Hematopoietic multipotent progenitor cell treated with erythropoietin and hydrocortisone succinate and interleukin-3 and kit ligand, for 8 days (in vitro differentiated cells): ENCODE measurements at places on chromosomes 2 and 18.
A peak's percentile ranks its signal among the peaks of the same experiment; 100 is the strongest.

GRCh38 chr2:20706217-20706616, 39.3 kb downstream of the GDF7 start:
- DNase-seq = no peak

GRCh38 chr18:55763298-55763697, 175.3 kb upstream of the TCF4 start:
- no peak for DNase-seq

GRCh38 chr2:11672407-11672806, 2.4 kb upstream of the NTSR2 start:
- no peak for DNase-seq

- DNase-seq = peak; percentile 19
Observed at GRCh38 chr2:69561101-69561500, 82.4 kb downstream of the AAK1 start.

DNA sequence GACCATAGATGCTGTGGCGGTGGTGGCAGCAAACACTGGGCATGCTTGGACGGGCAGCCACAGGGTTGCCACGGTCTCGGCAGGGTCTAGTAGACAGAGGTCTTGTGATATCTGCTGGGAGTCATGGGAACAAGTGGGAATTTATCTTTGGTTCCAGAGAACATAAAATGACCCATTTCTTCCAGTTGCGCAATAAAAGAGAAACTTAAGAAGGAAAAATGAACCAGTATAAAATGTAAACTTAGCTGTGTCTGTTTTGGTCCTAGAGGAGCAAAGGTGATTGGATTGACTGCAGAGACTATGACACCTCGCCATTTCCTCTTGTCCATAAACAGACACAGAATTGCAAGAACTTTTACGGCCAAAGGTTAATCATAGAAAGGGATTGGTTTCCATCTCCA, 132.6 kb upstream of the RBBP8 start:
- no peak for DNase-seq

- DNase-seq = no peak
Observed at GRCh38 chr18:68480196-68480595, 234.7 kb downstream of the TMX3 start.

DNA sequence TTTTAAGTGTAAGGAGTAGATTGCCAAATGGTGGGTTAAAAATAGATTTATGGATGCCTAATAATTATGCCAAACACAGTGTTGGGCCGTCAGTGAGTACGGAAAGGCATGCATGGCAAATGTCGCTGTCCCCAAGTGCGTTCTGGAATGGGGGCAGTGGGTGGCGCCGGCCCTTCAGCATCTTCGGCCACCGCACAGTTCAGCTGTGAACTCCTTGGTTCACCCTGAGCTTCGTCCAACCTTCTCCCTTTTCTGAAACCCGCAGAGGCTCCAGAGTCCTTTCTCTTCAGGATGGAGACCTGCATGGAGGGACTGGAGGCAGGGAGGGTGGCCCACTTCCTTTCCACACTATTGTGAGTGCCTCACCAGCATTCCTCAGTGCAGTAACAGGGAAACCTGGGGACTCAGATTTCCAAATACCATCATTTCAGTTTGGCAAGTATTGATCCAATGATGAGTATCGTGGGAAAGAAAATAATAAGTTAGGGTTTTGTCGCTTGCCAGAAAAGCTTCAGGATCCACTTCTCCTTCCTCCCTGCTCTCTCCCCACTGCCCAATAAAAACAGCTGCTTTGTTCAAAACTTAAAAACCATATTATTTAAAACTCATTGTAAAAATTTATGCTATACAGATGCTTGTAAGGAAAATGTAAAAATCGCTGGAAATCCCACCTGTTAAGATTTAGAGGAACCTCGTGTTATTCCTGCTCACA, 74.6 kb upstream of the TXNDC2 start:
- no peak for DNase-seq
